ENCODE measurements at places on chromosomes 7 and 10.

- no peak for DNase-seq
Observed at GRCh38 chr7:26167303-26167934, 15.4 kb downstream of the NFE2L3 start.

DNA sequence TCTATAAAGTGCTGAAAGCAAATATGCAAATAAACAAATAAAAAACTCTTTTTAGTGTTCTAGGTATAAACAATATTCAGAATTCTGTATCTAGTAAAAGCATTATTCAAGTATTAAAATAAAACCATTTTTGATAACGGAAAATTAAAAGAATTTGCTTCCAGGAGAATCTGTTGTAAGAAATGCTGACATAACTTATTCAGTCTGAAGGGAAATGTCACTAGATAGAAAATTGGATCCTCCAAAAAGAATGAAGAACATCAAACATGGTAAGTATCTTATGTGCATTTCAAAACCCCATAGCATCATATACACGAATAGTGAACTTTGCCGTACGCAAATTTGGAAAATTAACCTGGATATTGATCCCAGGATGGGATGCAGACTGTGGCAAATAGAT is 506.7 kb downstream of the GLRX3 start:
- no peak for DNase-seq

DNA sequence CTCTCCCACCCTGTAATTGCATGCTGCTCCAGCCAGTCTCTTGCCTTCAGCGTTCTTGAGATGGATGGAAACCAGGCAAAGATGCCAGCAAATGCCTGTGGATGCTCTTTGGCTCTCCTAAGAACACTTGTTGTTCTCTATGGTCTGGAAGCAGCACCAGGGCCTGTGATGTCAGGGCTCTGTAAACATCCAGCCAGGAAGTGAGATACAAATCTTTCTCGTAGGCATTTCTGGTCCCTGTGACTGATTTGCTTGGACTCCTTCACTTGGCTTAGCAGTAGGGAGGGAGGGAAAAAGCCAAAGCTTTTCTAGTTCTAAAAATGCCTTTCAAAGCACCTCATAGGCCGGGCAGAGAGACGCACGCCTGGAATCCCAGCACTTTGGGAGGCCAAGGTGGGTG is 201.3 kb downstream of the REEP3 start:
- DNase-seq = no peak

- DNase-seq = no peak
Observed at GRCh38 chr10:32244421-32245207, 102.3 kb downstream of the EPC1 start.

GRCh38 chr10:98536551-98536950 is 89.8 kb upstream of the HPS1 start:
- no peak for DNase-seq

DNA sequence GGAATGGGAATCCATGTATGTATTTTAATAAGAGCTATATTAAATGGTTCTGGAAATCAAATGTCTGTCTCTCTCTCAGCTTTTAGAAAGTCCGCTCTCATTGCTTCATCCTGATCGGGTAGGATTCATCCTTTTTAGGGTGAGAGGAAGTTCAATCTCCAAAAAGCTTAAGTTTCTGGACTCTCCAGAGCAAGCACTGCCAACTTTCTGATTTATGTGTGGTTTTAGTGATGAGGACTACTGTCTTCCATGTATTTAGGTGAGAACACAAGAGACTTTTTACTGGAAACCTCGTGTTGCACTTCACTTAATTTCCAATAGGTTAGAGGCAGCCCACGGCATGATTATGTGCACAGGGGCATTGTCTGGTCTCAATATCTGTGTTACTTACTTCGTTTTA is 267.9 kb downstream of the SUGCT start:
- DNase-seq = no peak

- DNase-seq = no peak
Observed at GRCh38 chr10:132059760-132060508, 5.8 kb upstream of the JAKMIP3 start.

DNA sequence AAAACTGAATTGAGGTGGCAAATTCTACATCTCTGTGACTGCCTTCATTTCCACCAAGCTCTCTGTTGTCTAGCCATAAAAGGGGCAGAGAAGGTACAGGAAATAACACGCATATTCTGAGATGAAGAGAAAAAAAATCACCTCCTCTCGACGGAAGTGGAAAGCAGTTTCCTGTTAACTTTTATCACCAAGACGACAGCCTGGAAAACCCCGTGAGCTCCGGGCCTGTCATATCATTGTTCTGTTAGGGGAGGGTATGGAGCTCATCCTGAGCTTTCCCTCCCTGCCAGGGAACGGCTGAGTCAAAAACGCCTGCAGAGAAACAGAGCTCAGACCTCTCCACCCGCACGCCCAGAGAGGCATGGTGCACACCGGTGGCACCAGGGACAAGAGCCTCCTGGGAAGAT is 200.3 kb downstream of the PRPF18 start:
- DNase-seq = no peak

DNA sequence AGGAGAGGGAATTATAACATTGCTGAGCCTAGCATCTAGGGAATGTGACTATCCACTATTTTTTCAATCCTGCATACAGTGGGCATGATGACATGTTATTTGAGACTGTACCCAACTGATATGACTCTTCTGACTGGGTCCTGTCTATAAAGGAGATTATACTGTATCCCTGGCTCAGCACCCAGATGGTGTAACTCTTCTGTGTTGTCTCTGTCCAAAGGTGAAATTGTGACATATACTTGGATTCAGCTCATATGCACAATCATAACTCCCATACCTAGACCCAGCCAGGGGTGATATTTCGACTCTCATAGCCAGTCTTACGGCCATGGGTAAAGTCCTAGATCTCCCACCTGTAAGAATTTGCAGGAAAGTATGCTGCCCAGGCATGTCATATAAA is 59.3 kb downstream of the ZNF736 start:
- DNase-seq = no peak

DNA sequence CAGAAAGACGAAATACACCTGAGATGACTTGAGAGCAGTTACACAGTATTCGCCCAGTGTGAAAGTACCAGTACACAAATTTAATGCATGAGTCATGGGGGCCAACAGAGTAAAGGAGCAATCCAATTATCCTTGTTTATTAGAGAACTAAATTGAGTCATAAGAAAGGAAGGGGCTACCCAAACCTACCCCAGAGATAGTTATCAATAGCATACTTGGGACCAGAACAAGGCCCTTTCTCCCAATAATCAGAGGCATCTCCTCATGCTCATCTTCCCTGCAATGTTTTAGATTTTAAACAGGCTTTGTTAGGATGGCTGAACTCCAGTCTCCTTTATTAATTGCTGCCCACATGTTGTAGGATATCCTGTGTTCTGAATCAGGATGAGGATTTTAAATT is 239.7 kb upstream of the LRGUK start:
- no peak for DNase-seq

DNA sequence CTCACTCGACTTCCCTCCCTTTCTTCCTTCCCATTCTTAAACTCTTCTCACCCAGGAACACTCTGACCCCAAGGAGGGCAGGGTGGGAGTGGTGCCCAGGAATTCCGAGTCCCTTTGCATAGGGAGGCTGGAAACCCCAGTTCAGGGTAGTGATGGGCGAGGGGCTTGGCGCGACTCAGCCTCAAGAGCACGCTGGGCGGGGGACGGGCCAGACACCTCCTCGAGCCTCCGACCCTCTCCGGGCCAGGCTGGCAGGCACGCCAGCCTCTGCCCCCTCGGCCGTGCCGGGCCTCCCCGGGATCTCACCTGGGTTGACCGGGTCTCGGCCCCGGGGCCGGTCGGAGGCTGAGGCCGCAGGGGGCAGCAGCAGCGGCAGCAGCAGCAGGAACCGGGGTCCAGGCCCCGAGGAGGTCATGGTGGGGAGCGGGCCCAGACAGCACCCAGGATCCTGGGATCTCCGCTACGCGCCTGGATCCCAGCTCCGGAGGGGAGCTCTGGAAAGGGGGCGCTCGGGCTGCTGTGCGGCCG is 457 bp downstream of the PLOD3 start:
- no peak for DNase-seq

DNA sequence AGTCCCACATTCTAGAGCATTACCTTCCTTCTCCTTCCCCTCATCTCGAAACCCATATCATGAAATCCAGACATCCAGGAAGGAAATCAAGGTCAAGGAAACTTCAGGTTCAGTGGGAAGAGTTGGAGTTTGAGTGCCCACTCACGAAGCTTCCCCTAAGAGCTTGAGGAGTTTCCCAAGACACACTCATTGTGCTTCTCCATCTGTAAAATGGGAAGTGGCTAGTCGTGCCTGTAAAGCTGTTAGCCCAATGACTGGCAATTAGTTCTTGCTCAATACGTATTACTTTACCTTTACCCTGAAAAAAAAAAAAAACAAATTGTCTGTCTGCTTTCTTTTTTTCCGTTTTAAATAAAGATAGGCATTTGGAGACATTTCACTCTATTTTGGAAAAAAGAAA is 42.3 kb downstream of the GPAM start:
- DNase-seq = no peak

DNA sequence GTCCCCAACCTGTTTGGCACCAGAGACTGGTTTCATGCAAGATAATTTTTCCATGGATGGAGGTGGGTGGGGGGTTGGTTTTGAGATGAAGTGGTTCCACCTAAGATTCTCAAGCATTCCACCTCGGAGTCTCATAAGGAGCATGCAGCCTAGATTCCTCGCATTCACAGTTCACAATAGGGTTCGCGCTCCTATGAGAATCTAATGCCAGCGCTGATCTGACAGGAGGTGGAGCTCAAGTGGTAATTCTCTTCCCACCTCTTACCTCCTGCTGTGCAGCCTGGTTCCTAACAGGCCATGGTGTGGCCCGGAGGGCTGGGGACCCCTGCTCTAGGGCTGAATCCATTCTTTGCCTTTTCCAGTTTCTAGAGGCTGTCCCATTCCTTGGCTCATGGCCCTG is 19.1 kb upstream of the CDK1 start:
- no peak for DNase-seq

GRCh38 chr10:126351021-126351420 is 37.3 kb downstream of the ADAM12 start:
- DNase-seq = no peak

DNA sequence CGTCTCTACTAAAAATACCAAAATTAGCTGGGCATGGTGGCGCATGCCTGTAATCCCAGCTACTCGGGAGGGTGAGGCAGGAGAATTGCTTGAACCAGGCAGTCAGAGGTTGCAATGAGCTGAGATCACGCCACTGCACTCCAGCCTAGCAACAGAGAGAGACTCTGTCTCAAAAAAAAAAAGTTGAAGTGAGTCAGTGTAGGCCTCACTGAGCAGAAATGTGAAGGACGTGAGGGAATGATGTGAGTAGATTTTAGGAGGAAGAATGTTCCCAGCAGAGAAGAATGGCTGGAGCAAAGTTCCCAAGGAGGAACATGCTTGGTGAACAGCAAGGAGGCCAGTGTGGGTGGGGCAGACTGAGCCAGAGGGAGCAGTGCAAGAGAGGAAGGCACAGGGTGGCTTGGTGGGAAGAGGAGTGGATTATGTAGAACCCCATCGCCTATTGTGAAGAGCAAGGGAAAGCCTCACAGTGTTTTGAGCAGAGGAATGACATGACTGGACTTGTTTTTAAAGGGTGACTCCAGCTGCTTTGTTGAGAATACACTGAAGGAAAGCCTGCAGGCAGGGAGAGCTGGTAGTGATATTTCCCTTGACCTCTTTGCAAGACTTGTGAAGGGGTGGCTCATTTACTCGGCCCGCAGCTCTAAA is 708.7 kb downstream of the SUGCT start:
- DNase-seq = no peak

DNA sequence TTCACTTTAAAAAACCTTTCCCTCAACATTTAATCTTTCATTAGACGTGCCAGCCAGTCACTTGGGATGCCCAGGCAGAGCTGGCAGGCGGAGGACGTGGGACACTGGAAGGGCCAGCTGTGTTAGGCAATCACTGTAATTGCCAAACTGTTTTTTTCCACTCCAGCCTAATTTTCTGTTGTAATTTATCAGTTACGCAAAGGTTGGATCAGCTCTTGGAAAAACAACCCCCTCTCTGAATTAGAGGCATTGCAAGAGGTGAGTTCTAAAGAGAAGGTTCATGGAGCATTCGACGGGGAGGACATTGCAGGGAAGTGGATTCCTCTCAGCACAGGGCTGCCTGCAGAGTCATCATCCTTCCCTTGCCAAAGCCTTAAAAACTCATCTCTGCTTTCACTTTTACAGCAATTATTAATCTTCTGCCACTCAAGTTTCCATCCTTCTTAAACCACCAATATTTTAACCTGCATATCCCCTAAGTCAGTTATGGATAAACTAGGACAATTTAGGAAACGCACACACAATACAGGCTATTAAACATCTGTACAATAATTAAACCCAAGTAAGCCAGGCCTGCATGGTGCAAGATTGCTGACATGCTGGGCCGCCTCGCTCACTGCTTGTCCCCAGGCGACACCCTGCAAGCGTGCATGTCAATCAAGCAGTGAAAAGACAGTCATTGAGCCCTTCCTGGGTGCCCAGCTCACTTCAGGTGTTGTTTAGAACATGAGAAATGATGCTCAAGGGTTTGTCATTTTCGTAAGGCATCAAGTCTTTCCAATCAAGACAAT is 272.3 kb upstream of the RNF32 start:
- no peak for DNase-seq

DNA sequence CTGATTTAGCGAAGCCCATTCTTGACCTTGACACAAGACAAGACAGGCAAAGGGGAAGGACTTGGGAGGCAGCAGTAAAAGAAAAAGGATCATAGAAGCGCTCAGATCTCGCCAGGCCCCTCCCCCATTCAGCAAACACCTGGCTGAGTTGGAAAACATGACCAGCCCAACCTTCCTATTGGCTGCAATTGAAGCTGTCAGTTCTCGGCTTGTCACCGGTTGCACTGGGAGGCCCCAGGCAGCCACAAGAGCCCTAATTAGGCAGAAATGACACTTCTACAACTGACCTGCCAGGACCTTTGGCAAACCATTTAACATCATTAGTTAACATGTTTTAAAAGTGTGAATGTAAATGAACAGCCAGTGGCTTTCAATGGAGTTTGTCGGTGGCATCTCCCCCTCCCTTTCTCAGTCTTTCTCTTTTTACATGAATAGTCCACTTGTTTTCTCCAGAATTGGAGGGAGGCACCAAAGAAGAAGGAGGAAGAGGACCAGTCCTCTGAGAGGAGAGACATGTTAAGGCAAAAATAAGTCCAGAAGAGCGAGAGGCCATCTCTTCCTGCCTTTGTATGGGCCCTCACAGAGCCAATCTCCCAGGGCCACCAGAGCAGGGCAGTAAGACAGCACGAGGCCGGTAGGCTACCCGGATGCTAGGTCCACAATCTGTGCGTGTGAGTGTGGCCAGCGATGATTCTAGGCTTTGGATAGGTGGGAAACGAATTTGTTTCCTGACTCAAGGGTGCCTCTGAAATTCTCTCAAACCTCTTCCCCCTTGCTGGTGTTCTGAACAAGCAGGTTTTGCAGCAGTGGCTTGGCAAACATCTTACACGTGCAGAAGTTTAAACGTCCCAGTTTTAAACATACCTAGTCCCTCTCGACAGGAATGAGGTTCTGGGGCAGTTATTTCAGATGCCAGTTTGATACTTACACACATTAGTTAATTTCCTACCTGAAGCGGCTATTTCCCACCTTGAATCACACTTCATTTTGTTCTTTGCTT is 15.0 kb upstream of the ENO4 start:
- DNase-seq = no peak

Data from hippocampal formation (tissue), 2 donors.